ENCODE measurements at places on chromosomes 2 and 18.

DNA sequence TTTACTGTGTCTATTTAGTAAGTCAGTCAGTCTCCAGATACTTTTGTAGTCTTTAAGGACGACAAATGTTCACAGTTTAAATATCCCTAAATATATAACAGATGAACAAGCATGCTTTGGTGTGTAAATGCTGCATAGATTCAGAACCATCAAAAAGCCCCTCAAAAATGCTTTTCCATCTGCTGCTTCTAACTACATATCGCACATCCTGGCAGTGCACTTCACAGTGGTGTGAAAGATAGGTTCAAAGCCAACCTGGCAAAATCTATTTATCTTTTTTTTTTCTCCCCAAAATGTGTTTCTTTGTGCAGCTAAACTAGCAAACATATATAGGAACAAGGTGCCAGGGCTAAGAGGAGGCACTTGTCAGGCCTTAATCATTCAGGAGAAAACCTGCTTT lies 753.8 kb downstream of the PLCL1 start:
- no peak for DNase-seq

DNA sequence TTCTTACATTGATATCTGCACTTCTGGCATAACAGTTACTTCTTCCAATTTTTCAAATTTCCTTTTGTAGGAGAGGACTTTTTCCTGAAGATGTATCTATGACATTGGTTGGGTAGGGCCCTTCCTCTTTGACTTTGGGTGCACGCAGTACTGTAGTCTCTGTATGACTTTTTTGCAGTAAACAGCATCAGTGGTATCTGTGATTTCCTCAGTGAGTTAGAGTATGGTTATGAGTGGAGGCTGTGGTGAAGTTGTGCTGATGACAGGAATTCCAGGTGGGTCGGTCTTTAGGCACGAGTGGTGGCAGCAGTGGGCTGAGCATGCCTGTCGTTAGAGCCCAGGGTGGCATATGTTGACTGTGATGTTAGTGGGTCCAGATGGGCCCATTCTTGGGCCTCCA lies 17.6 kb downstream of the ACVR1C start:
- no peak for DNase-seq

- no peak for DNase-seq
These were observed 797.8 kb downstream of the CCDC85A start for GRCh38 chr2:56981554-56981953.

DNA sequence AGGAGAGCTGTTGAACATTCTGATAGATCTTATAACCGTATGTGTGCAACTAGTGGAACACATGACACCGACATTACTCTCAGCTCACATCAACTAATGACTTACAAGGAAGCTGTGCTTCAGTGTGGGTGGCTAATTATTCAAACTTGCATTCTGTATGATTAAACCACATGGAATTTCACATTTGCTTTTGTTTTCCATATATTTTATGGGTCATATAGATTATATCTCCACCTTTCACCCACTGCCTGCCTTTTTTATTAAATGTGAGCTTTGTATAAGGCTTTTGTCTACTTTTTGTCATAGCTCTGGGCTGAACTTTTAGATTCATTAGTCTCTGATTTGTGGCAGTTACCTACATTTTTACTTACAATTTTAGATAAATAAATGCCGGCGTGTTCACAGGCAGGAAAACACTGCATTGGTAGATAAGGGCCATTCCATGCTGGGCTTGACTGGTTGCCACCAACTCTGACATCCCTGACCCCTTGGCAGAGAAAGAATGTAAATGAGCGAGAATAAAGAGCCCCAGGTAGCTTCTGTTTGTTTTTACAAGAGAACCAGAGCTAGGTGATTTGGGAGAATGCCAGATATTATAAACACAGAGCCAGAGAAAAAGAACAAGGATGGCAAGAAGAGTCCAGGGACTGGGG lies 35.7 kb downstream of the LYPD6 start:
- no peak for DNase-seq

- DNase-seq = peak; percentile 42
These were observed 50.7 kb upstream of the PAIP2B start for GRCh38 chr2:71277536-71278103.

DNA sequence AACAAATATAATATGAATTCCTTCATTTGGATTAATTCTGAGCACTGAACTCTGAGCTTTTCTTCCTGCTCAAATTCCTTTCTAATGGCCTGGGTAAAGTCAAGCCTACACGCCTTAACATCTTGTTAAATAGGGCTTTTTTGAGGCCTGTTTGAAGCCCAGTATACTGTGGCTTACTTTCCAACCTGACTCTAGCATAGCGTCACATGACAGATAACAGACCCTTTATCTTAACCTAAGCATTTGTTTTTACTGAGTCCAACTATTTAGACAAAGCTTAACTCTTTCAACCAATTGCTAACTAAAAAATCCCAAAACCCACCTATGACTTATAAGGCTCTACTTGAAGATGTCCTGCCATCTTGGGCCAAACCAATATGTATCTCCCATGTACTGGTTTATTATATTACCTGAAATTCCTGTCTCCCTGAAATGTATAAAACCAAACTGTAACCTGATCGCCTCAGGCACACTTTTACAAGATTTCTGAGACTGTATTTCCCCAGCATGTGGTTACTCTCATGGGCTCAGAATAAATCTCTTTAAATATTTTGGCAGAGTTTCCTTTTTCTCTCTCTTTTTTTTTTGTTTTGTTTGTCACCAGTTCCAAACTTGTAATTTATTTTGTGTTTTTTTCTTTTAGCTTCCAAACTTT lies 271.1 kb upstream of the VWC2L start:
- no peak for DNase-seq

GRCh38 chr2:159553727-159554126 lies 62.6 kb downstream of the BAZ2B start:
- no peak for DNase-seq

GRCh38 chr2:225008935-225009334 lies 33.3 kb downstream of the DOCK10 start:
- no peak for DNase-seq

- DNase-seq = no peak
These were observed 33.6 kb upstream of the GLI2 start for GRCh38 chr2:120702061-120702460.

DNA sequence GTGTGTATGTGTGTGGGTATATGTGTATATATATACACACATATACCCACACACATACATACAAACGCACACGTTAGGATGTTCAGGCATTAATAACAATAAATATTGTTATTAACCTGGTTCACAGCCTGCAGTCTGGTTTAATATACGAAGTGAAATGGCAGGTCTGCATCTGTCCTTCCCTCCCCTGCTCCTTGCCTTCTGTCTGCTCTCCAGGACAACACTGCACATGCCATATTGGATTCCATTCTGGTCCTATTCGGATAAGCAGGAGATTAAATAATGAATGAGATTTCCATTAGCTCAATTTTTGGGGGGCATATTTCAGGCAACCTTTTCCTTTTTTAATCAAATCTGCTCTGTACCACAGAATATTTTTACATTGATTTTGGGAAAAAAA lies 158.0 kb downstream of the CELF4 start:
- no peak for DNase-seq

DNA sequence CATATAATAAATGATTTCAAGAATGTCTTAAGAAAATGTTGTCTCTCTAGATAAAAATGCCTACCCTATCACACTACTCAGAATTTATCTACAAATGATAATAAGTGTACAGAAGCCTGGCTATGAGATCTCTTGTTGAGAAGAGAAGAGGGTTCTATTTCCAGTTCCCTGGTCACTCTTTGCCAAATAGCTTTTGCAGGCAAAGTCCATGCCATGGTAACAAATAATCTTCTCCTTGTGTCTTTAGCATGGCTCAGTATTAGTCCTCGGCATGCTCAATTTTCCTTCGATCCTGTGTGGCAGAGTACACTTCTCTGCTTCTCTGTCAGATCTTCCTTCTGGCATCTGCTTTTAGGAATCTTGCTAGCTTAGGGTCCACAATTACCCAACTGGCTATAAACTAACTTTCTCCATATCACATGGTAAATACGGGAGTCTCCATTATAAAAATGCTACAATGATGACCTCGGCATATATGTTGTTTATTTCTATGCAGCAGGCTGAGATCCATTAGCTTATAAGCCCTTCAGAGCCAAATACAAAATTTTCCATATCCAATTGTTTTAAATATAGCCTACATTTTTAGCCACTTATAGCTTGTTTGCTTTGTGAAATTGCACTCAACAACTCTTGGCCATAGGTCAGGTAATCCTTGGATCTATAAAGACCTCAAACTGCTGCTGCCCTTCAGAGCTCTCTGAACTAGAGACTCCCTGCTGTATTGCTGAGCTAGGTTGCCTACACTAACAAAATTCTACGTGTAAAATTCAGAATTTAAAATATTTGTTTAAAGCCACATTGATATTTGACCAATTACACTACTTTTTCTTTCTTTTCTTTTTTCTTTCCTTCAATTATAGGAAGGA lies 157.5 kb downstream of the FSIP2 start:
- DNase-seq = no peak

DNA sequence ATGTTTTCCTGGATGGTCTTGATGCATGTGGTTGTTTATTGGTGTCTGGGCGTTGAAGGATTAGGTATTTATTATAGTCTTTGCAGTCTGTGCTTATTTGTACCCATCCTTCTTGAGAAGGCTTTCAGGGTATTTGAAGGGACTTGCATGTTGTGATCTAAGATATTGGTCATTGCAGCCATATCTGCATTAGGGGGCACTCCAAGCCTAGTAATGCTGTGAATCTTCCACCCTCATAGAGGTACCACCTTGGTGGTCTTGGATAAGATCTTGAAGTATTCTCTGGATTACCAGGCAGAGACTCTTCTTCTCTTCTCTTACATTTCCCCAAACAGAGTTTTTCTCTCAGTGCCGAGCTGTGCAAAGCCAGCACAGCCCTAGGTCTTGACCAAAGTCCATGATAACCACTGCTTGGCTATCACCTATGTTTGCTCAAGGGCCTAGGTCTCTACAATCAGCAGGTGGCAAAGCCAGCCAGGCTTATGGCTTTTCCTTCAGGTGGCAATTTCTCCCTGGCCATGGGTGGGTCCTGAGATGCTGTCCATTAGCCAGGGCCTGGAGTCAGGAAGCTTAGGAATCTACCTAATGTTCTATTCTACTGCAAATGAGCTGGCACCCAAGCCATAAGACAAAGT lies 15.4 kb upstream of the PPP1R1C start:
- DNase-seq = no peak

DNA sequence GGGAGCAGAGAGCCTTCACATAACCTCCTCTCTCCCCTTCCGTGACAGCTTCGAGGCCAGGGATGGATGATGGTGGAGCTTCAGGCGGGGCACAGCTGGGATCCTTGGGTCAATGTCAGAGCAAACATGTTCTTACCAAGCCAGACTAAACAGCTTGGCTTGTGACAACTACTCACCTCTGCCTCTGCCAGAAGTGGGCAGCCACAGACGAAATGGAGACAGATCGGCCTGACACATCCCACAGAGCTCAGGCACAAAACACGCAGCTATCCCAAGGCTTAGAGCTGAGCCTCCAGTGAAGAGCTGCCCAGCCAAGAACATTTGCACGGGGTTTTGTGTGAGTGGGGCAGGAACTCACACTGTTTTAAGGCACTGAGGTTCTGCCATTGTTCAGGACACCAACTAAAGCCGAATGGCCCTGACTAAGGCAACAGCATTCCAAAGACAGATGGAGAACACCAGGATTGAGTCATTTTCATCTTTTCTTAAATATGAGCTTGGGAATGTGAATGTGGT lies 12.8 kb downstream of the PXDN start:
- no peak for DNase-seq

DNA sequence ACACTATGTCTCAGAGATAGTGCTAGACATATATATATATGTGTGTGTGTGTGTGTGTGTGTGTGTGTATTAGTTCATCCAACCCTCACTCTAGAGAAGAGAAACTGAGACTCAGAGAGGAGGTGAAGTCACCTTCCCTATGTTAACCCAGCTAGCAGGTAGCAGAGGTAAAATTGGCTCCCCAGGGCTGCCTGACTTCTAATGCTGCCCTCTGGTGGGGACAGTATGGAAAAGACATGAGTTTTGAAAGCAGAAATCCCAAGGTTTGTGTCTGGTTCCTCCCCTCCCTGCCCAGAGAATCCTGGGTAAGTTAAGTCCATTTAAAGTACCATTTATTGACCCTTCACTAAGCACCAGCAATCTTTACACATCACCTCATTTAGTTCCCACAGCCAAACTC lies 137.7 kb downstream of the THNSL2 start:
- DNase-seq = peak; percentile 21

DNA sequence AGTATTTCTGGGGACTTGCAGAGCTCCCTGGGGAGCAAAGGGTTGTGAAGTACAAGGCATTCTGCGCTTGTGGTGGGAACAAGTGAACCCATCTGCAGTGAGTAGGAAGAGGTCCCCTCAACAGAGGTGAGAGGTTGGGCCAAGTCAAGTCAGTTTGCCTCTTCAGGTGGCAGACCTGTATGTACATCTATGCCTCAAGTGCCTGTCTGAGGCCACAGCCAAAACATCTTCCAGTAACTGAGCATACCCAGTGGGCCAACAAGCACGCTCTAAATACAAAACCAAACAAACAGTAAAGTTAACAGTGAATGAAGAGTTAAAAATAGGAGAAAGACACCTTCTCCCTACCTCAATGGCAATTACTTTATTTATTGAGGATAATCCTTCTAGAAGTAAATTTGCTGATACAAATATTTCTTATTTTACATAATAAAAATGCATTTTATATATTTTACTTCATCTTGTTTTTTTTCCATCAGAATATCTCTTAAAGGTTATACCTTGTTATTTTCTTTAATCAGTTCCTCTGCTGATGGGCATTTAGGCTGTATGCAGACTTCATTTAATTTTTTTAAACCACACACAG lies 2.5 kb downstream of the GYPC start:
- DNase-seq = no peak

DNA sequence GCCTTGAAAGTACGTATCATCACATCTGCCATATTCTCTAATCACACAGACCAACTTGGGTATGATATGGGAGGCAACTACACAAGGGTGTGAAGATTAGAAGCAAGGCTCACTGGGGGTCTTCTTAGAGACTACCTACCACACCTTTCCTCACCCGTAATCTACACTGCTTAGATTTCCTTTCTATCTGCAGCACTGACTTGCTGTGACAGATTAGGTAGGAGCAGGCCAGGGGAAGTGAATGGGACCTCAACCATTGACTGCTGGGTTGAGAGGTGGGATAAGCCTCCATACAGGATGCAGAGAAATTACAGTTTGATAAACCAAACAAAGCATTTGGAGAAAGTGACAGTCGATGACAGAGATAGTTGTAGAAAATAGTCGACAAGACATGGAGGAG lies 119.0 kb upstream of the SERPINE2 start:
- DNase-seq = no peak

GRCh38 chr2:2557475-2557874 lies 226.4 kb upstream of the MYT1L start:
- DNase-seq = no peak

DNA sequence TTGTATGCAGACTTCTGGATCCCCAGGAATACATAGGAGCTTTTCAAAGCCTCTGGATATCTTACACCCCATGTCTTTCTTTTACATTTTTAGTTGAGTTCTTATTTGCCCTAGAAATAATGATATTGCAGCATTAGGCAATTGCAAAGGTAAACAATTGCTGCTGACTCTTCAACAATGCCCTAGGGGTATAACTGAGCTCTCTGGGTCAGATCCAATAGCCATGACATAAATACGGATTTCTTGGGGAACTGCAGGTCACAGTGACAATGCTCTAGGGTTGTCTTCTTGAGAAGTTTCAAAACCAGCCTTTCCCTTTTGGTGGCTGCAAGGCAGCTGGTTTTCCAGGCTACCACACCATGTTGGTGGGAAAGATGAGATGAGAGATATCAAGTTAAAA lies 16.5 kb upstream of the OR6B3 start:
- DNase-seq = no peak

GRCh38 chr2:171150694-171151285 lies 9.9 kb downstream of the TLK1 start:
- no peak for DNase-seq

All from activated T-cell treated with anti-CD3 and anti-CD28 coated beads, Interleukin-2, amount 50 U/mL, for 48 hours (primary cell).